Cortex of kidney (tissue), 1 donor: ENCODE measurements at places on chromosomes 5 and 9.

DNA sequence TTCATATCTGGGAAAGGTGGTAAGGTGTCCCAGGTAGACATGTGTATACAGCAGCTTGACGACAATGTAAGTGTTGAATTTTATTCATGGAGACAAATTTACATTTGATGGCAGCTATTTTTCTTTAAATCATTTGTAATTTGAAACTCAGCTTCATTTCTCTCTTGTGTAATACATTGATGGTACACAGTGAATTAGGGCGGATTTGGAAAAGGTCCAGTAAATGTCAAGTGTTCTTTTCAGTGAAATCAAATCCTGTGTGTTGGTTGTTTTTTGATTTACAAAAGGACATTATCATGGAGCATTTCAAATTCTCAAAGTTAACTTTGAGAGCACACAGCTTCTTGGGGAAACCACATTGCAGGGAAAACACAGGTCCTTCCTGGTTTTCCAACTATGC, 30.0 kb upstream of the PCSK1 start:
- no peak for DNase-seq

GRCh38 chr5:128083811-128084227, 253 bp downstream of the SLC12A2 start:
- DNase-seq, result no peak

- no peak for DNase-seq
Measured at GRCh38 chr5:139205124-139205523, 7.0 kb upstream of the SIL1 start.

- no peak for DNase-seq
Measured at GRCh38 chr5:38465702-38466423, 90.6 kb downstream of the LIFR start.

- no peak for DNase-seq
Measured at GRCh38 chr5:80238097-80238496, 17.8 kb downstream of the SERINC5 start.
